ENCODE measurements at places on chromosomes 5 and 9.

DNA sequence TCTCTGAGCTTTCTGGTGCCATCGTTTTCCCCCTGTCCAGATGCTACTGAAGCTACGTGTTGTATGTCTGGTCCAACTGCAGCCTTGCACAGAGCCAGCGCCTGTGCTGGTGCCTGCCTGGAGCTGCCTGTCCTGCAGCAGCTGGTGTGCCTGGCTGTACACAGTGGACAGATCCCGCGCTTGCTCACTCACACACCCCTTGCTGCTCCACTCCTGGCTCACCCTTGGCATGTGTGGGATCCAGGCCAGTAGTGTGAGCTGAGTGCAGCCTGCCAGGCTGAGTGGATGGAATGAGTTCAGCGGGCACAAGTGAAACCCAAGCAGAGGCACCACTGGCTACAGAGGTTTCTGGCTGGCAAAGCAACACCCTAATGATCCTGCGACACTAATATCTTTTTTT lies 40.4 kb downstream of the FER start:
- no peak for DNase-seq

- no peak for DNase-seq
Observed at GRCh38 chr5:87190687-87191086, 77.0 kb upstream of the RASA1 start.

GRCh38 chr5:149271195-149271715 lies 404 bp upstream of the AFAP1L1 start:
- DNase-seq, result no peak

GRCh38 chr5:119080936-119081335 lies 10.0 kb downstream of the DMXL1 start:
- no peak for DNase-seq

DNA sequence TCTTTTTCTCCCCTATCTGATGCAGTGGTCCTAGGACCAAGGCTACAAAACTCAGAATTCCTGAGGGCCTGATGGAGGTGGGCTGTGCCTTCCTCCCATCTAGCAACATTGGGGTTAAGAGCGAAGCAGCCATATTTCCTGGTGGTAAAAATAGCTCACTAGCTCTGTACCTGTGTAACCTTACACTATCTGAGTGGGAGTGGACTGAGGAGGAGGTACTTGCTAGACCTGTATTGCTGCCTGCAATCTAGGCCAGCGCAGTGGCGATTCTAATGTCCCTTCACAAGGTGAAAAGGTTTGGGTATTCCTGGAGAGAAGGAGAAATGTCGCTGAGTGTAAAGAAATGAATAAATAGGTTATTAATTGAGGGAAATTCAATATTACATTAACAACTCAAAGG lies 80.2 kb upstream of the LIFR start:
- DNase-seq, result no peak

- no peak for DNase-seq
Observed at GRCh38 chr5:90153031-90153430, 256.5 kb downstream of the CETN3 start.

DNA sequence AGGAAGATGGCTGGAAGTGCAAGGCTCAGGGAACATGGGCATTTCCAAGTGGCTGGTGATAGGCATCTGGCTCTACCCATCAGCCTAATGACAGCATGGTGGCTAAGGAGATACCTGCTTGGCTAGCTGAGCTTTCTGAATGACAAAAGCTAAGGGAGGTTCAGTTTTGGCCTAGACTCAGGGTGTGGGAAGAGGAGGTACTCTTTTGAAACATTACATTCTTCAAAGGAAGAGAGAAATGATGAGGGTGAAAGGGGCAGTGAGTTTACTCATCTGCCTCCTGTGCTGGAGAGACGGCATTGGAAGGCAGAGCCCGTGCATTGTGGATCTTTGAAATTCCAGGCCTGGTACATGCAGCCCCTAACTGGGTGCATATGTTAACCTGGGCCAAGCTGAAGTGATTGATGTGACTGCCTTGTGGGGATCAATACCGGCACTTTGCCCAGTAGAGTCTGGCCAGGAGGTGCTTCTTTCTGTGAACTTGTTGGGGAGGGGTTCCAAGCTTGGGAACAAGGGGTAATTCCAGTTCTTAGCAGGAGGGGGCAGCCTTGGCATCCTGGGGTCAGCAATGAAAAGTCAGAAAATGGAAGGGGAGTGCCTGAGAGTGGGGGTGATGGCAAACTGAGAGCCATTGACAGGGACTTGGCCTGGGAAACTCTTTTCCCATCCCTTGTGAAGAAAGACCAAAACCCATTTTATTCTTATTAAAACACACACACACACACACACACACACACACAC lies 108.6 kb downstream of the ACER2 start:
- peak; percentile 35 for DNase-seq

- DNase-seq, result no peak
Observed at GRCh38 chr5:147522435-147522834, 12.6 kb upstream of the DPYSL3 start.

DNA sequence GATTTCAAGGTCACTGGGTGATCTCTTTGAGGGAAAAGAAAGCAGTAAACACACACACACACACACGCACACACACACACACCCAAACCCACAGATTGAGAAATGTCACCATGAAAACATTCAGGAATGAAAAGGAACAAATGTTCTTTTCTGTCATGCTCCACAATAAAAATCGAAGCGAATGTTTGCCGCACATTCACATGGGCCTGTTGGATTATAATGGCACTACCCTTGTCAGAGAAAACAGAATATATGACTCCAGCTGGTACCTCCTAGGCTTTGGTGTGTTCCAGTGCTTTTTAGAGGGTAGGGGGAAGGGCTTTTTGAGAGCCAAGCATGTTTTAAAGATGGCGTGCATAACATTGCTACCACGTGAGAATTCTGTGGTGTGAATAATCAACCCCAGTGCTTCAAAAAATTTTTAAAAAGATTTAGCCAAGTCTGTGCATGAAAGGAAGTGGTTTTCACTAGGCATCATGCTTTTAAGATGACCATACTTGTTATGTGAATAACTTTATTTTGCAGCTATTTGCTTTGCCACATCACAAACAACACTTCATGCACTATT lies 120.8 kb upstream of the ZNF608 start:
- no peak for DNase-seq

All from nephron progenitor cell (in vitro differentiated cells).